ENCODE measurements at places on chromosomes 6 and 20.

GRCh38 chr6:113662688-113663333 is 194.3 kb upstream of the MARCKS start:
- no peak for DNase-seq

GRCh38 chr6:60671369-60671768 is 1614.7 kb downstream of the KHDRBS2 start:
- no peak for DNase-seq

DNA sequence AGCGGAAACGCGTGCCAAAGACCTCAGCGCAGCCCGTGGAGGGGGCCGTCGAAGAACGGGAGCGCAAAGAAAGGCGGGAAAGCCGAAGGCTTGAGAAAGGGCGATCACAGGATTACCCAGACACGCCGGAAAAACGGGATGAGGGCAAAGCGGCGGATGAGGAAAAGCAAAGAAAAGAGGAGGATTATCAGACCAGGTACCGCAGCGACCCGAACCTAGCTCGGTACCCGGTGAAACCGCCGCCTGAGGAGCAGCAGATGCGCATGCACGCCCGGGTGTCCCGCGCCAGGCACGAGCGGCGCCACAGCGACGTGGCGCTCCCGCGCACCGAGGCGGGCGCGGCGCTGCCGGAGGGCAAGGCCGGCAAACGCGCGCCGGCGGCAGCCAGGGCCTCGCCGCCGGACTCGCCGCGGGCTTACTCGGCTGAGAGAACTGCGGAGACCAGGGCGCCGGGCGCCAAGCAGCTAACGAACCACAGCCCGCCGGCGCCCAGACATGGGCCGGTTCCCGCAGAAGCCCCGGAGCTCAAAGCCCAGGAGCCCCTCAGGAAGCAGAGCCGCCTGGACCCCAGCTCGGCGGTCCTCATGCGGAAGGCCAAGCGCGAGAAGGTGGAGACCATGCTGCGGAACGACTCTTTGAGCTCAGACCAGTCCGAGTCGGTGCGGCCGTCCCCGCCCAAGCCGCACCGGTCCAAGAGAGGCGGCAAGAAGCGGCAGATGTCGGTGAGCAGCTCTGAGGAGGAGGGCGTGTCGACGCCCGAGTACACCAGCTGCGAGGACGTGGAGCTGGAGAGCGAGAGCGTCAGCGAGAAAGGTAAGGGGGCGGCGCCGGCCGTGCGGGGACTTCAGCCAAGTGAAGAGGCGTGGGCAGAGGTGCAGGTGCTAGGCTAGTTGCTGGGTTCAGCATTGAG is 296.2 kb downstream of the RIMS1 start:
- DNase-seq: no peak

- DNase-seq: no peak
Observed at GRCh38 chr6:32842690-32843089, 1.2 kb downstream of the PSMB8 start.

DNA sequence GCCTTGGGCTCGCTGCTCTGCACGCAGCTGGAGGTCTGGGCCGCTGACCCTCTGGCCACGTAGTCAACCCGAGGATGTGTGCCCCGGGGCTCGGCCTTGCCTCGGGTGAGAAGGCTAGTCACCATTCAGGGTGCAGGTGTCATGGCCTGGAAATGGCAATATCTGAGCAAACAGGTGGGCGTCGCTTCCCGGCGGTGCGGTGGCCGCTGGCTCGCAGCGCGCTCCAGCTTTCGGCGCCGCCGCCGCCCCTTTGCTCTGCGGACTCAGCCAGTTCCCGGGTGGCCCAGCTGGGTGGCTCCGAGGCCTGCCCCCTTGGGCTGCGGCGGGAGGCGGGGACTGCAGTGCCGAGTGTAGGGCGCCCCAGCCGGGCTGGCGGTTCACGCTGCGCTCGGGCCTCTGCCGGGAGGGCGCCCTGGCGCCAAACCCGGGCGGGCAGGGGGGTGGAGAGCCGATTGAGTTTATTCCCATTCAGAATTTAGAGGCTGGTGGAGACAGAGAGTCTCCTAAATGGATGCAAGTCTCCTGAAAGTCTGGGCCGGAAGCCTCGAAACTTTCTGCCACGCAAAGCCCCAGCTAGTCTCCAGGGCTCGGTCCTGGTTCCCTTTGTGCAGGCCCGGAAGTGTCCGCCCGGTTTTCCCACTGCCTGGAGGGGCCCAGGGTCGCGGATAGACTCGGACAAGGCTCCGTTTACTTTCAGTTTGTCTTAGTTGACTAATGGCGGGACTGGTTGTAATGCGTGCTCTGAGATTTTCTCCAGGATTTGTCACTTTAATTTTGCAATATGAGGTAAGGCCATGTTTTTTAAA is 11.3 kb upstream of the TFAP2A start:
- no peak for DNase-seq

GRCh38 chr6:35238843-35239289 is 20.7 kb upstream of the ZNF76 start:
- DNase-seq: no peak

DNA sequence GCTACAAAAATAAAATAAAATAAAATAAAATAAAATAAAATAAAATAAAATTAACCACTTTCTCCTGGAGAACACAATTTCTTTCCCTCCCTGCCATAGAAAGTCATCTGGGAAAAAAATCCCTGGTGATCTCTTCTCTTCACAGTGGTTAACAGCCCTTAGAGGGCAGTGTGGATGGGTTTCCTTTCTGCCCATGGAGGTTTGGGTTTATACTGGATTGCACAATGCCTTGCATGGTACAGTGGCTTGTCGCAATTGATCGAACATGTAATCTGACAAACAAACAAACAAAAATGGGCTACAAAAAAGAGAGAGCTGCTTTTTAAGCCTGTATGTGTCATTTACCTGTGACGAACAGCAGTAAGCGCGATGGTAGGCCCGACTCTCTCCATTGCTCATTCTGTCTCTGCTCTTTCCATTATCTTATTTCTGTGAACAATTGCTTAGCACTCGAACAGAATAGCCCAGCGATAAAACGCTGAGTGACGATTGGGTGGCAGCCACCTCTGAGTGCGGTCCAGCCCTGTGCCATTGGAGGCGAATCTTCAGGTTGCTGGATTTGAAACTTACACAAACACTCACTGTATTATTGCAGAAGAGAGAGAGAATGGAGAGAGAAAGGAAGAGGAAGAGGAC is 166.1 kb downstream of the CD83 start:
- DNase-seq: no peak

- no peak for DNase-seq
Observed at GRCh38 chr20:63831646-63831992, 555 bp upstream of the ZBTB46 start.

DNA sequence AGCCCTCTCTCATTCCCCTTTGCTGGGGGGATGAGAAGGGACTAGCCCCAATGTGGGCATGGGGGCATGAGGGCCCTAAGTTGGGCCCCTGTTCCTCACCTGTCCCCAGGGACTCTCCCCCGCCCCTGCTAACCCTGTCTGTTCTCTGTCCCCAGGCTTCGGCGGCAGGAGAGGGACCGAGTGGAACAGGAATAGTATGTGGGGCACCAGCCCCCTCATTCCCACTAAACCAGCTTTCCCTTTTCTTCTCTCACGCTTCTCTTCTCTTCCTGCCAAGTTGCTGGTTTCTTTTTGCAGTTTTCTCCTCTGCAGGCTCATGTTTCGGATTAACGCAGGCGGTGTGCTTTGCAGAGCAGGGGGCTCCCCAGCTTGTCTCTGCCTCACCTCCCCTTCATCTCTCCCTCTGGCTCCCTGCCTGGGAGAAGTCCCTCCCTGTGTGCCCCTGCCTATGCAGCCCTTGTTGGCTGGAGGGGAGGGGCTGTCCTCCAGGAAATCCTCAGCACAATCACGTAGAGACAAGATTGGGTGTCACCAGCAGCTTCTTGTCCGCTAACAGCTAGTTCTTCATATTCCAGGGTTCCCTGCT is 7.9 kb downstream of the TMEM63B start:
- no peak for DNase-seq

Data from activated naive CD4-positive, alpha-beta T cell treated with anti-CD3 and anti-CD28 coated beads, Interleukin-2, amount 50 U/mL, for 72 hours (primary cell).